ENCODE measurements at places on chromosomes 3 and 15. TPM values are rescaled to one million over a fixed set of nuclear protein-coding genes. Genes with fewer than 3 reads are reported as not detected.

The SERPINI2 gene
- not detected for total RNA-seq

The MST1R gene
- 2.7 TPM for total RNA-seq

The SHC4 gene
- total RNA-seq = 74.2 TPM

The SEMA7A gene
- total RNA-seq = 30.9 TPM

The ILDR1 gene
- not detected for total RNA-seq

The CDC25A gene
- total RNA-seq = 0.58 TPM

The THRB gene
- total RNA-seq = 13.2 TPM

The CAMK2N2 gene
- total RNA-seq = 0.53 TPM

The MYRIP gene
- 8.4 TPM for total RNA-seq

The GOLGA8F gene
- not detected for total RNA-seq

The CERS3 gene
- 0.36 TPM for total RNA-seq

The C2CD4A gene
- total RNA-seq = not detected

The AGBL1 gene
- total RNA-seq = 0.49 TPM

The LMAN1L gene
- total RNA-seq = not detected

The CPLX3 gene
- not detected for total RNA-seq

The WDR72 gene
- total RNA-seq = not detected

The GOLGA8J gene
- 0.89 TPM for total RNA-seq

The CCR9 gene
- 0.31 TPM for total RNA-seq

The GHRL gene
- 2.1 TPM for total RNA-seq

The CGNL1 gene
- 38.1 TPM for total RNA-seq

The CISH gene
- total RNA-seq = 10.6 TPM

The IP6K2 gene
- total RNA-seq = 104 TPM

The STRIT1 gene
- not detected for total RNA-seq

The TMC3 gene
- 0.13 TPM for total RNA-seq

The PPARG gene
- 37.8 TPM for total RNA-seq

The STARD5 gene
- 6.1 TPM for total RNA-seq

The MAP6D1 gene
- 1.1 TPM for total RNA-seq

The CYP1A2 gene
- total RNA-seq = not detected

The AHSG gene
- total RNA-seq = not detected

Data from sciatic nerve (tissue), 2 donors.